ENCODE measurements at places on chromosomes 2 and 18.
A peak's percentile ranks its signal among the peaks of the same experiment; 100 is the strongest.

GRCh38 chr2:233689501-233689900 lies 3.2 kb upstream of the UGT1A6 start:
- DNase-seq, result no peak

GRCh38 chr2:112198780-112199179 lies 56.1 kb downstream of the ZC3H8 start:
- DNase-seq, result no peak

DNA sequence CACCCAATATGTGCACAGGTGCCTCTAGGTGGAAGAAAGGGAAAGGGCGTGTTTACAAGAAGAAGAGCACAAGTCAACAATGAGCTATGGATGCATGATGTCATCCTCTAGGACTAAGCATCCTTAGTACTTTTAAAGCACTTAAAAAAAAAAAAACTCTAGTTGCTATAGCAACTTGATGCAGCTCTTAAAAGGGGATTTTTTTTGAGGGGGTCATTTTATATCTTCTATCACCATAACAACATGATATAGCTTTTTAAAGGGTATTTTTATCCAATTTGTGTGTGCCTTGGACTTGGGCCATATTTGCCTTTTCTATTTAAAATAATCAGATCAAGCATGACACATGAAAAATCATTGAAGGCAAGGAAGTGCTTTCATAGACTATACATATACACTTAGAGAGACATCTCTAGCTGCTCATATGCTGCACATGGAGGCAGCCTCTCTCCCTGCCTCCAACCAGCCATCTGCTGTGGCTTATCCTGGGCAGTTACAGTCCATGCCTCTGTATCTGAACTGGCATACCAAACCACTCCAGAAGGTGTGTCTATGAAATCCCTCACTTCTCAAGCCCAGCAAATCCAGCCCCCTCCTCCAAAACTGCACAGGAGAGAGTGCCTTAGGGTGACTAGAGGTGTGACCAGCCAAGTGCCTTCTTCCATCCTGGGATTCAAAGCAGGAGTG lies 165.4 kb downstream of the MSH2 start:
- no peak for DNase-seq

DNA sequence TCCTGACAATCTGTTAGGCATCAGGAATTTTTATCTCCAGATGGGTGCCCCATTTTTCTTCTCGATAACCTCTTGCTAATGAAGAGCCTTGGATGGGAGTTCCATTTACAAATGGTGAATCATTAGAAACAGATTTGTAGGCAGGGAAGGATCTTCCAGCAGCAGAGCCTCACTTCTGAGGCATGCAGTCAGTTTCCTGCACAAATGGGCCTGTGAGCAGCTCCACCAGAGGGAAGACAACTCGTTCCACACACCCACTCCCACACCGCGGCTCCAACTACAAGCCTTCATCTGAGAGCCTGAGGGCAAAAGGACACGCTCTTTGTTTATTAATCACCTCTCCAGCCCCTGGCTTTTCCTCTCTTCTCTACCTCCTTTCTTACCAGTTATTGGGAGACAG lies 108.5 kb downstream of the CTAGE1 start:
- DNase-seq, result no peak

DNA sequence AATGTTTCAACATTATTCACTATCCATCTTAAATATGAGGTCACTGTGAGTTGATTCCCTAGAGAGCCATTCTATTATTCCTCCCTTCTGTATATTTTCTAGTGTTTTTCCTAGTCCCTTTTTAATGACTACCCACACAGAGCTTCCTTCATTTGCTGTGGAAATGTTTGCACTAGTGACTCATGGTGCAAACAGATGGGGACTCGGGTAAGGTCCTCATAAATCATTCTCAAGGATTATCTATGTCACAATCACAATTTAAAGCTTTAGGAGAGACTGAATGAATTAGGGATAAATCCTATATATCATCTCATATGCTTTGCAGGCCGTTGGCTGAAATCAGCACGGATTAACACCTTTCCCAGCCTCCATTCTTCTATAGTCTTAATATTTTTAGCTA lies 159.6 kb downstream of the DCC start:
- DNase-seq, result no peak

- DNase-seq, result no peak
These were observed 2.4 kb downstream of the MOGAT1 start for GRCh38 chr2:222673883-222674282.

DNA sequence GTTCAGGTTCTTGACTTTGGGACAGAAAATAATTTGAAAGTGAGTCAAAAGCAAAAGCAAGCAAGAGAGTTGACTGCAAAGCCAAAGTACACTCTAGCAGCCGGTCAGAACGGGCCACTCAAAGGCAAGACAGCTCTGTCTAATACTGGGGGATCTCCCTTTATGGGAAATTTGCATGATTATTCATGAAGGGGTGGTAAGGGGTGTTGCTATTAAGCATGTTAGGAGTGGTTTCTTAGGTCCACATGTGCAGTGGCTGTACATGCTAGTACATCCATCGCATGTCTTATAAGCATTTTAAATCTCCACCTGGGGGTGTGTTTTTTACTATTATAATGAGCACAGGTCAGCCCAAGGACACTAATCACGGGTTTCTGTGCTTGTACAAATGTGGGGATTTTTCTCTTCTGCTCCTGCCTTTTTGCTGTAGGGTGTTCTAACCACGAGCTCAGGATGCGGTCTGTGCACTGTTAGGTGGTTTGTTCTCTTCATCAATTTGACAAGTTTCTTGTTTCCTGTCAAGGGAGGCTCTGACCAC lies 60.2 kb upstream of the SPP2 start:
- DNase-seq, result peak; percentile 18

DNA sequence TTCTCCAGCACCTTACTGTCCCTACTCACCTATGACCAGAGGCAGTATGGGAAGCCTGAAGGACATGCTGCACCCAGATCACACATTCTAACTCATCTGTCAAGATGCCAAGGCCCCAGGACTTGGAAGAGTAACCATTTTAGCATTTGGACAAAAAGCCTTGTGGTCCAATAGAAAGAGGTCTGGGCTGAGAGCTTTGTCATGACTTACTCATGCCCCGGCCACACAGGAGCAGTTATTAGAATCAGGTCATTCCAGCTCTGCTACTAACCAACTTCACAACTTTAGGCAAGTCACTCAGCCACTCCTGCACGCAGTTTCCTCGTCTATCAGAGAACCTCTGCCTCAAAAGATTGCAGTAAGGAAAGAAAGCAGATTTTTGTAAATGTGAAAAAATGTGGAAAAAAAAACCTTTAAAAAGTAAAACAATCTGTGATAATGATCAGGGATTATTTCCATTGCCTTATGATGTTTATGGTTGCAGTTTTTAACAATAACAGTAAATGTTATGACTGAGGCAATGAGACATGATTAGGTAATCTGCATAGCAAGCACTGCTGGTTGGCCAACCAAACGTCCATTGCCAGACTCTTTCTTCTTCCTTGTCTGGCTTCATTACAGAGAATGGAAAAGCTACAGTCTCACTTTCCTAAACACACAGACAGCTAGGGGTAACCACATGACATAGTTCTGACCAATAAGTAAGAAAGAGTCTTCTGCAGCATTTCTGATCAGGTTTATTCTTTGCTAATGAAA lies 255.4 kb upstream of the CHAC2 start:
- DNase-seq, result no peak

GRCh38 chr2:133581010-133581760 lies 12.9 kb upstream of the NCKAP5 start:
- no peak for DNase-seq

- no peak for DNase-seq
These were observed 77.5 kb downstream of the TFCP2L1 start for GRCh38 chr2:121207494-121207893.

GRCh38 chr2:88038263-88039105 lies 17.1 kb downstream of the KRCC1 start:
- no peak for DNase-seq

- DNase-seq, result no peak
These were observed 110.9 kb downstream of the NAB1 start for GRCh38 chr2:190759749-190760213.

DNA sequence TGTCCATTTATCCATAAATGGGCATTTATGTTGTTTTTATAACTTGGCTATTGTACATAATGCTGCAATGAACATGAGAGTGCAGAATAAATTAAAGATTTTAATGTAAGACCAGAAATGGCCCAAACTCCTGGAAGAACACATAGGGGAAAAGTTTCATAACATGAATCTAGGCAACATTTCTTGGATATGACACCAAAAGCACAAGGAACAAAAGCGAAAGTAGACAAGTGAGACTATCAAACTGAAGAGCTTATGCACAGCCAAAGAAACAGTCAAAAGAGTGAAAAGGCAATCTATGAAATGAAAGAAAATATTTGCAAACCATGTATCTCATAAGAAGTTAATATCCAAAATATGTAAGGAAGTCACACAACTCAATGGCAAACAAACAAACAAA lies 5.8 kb downstream of the IL36A start:
- DNase-seq, result no peak

DNA sequence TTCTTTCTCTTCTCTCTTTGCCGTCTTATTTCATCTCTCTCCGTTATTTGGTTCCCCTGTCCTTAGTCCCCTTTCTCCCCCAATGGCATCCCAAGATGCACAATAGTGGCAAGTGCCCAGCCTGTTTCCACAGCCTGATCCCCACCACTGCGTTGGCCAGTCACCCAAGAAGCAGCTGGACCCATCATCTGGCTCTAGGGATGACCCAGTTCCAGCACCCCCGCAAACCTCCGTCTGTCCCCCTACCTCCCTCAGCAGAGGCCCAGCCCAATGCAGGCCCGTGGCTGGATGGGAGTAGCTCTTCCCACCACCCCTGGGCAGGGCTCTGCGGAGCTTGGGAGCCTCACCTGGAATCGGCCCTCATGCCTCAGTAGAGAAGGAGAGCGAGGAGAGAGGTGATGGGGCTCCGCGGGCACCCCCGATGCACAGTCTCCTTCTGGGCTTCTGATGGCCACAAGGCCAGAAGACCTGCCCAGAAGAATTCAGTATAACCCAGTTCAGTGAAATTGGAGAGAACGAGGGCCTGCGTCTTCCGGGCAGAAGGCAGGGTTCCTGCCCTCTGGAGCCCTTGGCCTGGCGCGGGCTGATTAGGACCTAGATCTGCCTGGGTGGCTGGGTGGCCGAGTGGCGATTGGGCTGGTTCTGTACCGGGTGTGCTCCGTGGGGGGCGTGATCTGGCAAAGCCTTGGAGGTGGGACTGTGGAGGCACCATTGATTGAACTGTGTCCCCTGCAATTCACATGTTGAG lies 50.9 kb downstream of the RRM2 start:
- no peak for DNase-seq

DNA sequence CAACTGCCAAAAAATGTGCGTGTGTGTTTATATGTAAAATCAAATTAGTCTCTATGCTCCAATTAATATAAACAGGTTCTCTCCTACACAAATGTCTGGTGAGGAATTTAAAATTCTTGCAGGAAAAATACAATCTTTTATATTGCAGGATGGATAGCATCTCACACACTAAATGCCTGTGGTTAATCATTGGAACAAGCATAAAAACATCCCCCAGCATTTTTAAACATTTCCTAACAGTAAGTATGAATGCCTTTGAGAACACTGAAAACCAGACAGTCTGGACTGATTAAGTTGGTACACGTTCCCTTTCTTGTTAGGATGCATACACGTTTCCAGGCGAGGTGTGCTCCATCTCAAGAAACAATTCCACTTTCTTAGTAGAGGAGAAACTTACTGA lies 29.9 kb upstream of the PDE1A start:
- no peak for DNase-seq

Data from activated CD4-positive, alpha-beta T cell treated with anti-CD3 and anti-CD28 coated beads, Interleukin-2, amount 50 U/mL, for 1 hour (primary cell).